Astrocyte (in vitro differentiated cells and primary cell): ENCODE measurements at places on chromosomes 4 and X.

GRCh38 chr4:146382194-146382593, 139.5 kb downstream of the SLC10A7 start:
- no peak for DNase-seq

GRCh38 chrX:1336948-1337779, 579 bp downstream of the IL3RA start:
- DNase-seq: no peak

GRCh38 chr4:121041307-121042090, 30.8 kb downstream of the NDNF start:
- DNase-seq: no peak

DNA sequence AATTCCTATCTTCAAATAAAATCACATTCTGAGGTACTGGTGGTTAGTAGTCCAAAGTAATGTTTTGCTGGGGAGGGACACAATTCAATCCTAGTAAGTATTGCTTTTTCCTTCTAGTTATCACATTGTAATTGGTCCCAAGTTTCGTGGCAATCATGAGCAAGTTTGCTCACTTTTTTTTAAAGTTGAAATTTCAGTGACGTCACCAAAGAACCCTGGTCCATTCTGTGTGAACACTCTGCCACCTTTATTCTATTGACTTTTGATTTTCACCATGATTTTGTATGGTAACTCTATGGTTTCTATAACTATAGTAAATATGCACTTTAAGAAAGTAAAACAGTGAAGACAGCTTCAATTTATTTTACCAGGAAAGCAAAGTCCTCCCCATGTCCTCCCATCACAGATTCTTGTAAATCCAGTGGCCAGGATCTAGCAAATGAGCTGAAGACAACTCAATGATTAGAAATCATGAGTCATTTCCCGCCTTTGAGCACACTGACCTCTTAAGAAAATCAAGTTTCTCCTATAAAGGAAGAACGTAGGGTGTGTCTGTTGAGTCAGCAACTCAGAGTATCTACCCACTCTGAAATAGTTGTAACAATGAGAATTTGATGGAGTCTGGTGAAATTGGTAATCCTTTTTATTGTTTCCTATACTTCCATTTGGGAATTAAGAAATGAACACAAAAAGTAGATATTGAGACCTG, 1306.6 kb upstream of the PABPC4L start:
- peak; percentile 90 for DNase-seq

DNA sequence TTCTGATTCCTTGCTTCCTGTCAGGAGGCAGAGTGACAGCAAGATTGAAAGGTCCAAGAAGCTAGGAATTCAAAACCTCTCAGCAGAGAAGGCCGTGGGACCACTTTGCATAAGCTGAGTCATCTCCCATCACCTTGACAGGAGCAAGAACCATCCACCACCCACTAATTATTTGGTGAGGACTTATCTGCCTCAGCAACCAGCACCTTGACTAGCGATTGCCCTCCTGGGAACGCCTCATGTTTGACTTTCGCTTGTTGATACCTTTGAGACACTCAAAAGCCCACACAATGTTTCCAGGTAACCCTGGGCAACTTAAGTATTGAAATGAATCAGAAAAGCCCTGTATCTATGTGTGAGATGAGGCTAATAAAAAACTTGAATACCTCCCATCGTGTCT, 233.5 kb upstream of the GYPA start:
- DNase-seq: no peak

DNA sequence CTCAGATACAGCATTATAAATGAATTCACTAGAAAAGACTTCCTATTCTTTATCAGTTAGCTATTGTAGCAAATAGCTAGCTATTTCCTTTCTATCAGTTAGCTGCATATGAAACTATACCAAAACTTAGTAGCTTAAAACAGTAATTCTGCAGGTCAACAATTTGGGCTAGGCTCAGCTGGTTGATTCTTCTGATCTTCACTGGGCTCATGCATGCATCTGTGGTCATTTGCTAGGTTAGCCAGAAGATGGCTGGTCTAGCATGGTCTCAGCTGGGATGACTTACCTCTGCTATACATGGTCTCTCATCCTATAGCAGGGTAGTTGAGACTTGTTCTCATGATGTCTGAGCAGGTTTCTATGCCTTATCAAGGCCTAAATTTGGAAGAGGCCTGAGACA, 147.4 kb downstream of the CENPC start:
- no peak for DNase-seq

- DNase-seq: no peak
These were observed 55.8 kb upstream of the MAGEB10 start for GRCh38 chrX:27751976-27752375.

DNA sequence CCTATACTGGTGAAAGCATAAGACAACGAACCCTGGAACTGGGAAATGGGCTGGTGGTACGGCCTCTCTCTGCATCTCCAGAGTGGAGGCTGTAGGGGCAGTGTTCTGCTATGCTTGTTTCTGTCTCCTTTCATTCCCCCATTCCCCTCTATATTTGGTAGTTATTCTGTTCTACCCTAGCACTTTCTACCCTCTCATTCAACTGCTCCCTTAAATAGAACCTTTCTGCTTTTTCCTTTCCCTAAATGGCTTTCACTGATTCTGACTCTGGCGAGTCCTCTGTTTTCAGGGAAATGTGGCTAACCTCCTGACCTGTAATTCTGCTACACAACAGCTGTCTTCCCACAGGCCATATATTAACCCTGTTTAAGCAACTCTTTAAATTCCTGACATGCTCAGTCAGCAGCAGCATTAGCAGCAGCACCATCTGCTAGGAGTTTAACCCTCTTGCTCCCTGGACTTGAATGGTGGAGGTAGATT, 94.2 kb downstream of the CXCL13 start:
- peak; percentile 90 for DNase-seq

DNA sequence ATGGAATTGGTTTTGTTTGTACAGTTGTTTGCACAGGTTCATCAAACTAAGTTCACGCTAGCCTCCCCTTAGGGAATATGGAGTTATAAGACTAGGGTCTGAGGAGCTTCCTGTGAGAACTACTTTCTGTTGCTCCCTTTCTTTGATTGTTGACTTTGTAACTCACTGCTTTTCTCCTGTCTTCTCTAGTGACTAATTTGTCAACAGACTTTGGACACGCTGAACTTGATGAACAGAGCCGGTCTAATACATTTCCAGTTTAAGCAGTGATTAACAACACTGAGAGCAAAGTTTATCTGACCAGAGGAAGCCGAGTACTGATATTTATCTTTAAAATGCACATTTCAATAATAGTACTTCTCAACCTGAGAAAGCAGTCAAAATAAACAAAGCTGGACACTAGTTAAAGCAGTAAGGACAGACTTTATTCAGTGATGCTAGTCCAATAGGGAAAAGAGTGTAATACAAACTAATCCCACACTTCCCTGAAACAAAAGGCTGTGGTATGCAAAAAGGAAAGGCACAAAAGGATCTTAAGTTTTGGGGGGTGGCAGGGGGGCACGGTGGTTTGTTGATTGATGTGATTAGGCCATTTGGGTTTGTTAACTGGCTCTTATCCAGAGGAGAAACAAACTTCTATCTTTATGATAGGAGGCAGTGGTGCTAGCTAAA, 2.7 kb upstream of the NUDT9 start:
- peak; percentile 48 for DNase-seq
